ENCODE measurements at places on chromosomes 11 and 22.

DNA sequence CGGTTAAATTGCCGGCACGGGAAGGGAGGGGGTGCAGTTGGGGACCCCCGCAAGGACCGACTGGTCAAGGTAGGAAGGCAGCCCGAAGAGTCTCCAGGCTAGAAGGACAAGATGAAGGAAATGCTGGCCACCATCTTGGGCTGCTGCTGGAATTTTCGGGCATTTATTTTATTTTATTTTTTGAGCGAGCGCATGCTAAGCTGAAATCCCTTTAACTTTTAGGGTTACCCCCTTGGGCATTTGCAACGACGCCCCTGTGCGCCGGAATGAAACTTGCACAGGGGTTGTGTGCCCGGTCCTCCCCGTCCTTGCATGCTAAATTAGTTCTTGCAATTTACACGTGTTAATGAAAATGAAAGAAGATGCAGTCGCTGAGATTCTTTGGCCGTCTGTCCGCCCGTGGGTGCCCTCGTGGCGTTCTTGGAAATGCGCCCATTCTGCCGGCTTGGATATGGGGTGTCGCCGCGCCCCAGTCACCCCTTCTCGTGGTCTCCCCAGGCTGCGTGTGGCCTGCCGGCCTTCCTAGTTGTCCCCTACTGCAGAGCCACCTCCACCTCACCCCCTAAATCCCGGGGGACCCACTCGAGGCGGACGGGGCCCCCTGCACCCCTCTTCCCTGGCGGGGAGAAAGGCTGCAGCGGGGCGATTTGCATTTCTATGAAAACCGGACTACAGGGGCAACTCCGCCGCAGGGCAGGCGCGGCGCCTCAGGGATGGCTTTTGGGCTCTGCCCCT, 529 bp upstream of the CCND1 start:
- DNase-seq: no peak

DNA sequence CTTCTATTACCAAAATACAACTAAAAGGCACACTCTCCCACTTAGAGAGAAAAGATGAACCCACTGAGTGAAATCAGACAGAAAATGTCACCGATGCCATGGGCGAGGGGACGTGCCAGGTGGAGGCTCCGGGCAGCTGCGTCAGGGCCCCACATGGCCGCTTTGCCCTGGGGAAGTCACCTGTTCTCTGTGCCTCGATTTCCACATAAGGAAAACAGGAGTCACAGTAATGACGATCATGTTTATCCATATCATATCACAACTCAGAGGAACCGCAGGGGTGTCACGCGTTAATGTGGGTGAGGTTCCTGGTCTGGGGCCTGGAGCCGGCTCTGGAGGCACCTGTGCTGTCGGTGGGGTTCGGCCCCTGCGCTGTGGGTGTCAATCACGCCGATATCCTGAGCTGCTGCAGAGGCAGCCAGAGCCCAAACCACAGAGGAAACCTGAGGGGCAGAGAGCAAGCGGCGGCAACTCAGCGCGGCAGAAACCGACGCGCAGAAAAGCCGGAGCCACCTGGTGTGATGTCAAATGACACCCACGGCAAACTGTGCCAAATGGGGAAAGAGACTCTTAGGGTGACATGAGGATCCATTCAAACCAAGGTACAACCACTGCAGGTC, 243.7 kb downstream of the BRD1 start:
- no peak for DNase-seq

- no peak for DNase-seq
These were observed 94.2 kb downstream of the FCHSD2 start for GRCh38 chr11:73047773-73048371.

GRCh38 chr11:88326099-88326498, 11.4 kb downstream of the CTSC start:
- DNase-seq: no peak

- no peak for DNase-seq
These were observed 46.1 kb upstream of the JAM3 start for GRCh38 chr11:134022748-134023147.

DNA sequence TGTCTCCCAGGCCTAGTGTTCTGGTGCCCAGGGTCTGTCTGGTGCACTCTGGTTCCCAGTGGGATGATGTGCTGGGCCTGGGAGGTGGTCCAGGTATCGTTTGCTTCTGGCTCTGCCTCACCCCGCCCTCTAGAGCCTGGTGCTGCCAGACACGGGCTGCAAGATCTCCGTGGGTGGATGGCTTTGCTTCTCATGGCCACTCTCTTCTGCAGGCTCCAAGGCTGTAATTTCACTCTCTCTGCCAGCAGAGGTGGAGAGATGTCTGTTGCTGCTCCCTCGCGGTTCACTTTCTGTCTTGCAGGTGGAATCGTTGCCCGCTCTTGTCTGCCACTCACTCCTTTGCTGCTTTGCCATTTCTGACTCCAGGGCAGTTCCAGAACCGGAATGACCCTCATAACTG, 13.4 kb downstream of the NADSYN1 start:
- no peak for DNase-seq

DNA sequence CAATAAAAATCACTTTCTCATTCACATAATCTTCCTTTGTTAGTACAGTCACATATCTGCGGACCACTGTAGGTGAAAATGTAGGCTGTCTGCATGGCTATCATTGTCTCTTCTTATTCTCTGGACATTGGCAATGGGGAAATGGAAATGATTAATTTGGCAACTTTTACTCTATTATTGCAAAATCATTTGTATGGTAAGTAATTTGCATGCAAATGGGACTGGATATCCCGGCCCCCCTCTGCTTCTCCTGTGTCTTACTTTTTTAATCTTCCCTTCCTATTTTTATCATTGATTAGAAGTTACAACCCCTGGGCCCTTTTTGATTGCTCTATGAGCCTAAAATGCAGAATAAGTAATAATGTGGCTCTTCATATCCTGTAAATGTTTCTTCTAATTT, 6.0 kb downstream of the GRK3 start:
- no peak for DNase-seq

- DNase-seq: peak; percentile 50
These were observed 33.4 kb downstream of the AMBRA1 start for GRCh38 chr11:46560300-46560991.

DNA sequence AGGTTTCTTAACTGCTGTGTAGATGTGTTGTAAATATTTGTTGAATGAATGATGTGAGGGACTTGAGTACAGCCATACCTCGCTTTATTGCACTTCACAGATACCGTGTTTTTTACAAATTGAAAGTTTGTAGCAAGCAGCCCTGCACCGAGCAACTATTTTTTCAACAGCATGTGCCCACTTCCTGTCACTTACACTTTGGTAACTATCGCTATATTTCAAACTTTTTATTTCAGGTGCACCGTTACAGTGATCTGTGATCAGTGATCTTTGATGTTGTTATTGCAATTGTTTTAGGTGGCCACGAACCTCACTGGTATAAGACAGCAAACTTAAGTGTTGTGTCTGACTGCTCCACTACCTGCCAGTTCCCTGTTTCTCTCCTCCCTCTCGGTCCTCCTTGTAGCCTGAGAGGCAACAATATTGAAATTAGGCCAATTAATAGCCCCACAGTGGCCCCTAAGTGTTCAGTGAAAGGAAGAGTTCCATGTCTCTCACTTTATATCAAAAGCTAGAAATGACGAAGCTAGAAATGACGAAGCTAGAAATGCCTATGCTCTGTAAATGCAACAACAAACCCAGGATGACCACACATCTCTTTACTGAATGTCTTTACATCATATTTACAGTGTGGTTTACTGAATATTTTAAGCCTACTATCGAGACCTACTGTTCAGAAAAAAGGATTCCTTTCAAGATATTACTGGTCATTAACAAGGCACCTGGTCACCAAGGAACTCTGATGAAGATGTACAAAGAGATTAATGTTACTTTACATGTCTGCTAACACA, 1.0 kb downstream of the SFI1 start:
- peak; percentile 70 for DNase-seq

GRCh38 chr11:10407055-10407454, 48.0 kb upstream of the AMPD3 start:
- no peak for DNase-seq

DNA sequence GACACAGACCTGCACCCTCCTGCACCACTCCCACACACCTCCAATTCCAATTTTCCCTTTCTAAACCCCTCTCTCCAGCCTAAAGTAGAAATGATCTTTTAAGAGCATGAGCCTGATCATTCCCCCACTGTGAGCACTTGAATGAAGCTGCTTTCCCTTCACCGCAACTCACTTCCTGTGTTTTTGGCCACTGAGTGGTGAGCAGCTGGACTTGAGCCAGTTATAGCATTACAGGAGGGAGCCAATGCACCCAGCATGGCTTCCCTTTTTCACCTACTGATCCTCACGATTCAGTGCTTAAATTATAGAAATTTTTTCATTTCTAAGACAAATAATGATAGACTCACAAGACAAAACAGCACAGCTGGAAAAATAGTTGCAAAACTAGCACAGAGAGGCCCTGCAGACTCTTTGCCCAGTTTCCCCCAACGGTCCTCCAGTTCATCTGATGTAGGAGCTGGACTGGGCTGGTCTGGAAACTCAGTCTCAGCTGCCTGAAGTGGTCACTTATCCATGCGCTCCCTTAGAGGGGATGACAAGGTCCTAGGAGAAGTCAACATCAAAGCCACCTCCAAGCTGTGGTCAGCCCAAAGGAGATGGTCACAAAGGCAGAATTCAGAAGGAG, 9.7 kb upstream of the APOL4 start:
- no peak for DNase-seq

DNA sequence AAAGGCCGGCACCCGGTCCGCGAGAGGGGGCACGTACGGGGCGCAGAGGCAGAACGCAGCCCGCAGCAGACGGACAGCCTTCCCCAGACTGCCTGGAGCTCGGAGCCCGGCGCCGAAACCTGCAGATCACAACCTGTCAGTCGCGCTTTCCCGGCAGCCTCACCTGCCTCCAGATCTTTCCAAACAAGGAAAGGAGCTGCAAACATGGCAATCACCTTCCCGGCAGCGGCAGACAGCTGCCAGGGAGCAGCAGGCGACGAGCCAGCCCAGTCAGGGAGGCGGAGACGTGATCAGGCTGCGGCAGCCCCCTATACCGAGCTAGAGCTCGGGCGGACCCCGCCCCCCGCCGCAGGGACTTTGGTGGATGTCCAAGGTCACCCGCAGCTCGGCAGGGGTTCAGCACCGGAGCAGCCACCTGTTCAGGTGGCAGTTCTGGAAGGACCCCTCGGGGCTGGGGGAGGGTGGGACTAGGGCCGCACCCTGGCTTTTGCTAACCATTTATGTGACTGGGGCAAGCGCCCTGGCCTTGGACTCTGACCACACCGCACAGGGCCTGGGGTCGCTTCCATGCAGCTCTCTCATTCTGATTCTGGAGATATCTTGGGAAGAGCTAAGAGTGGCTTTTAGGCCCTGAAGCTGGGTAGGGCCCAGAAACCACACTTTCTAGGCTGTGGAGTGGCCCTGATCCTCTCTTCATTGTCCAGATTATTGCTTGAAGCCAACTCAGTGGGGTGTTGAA, 143.8 kb downstream of the NECTIN1 start:
- no peak for DNase-seq

DNA sequence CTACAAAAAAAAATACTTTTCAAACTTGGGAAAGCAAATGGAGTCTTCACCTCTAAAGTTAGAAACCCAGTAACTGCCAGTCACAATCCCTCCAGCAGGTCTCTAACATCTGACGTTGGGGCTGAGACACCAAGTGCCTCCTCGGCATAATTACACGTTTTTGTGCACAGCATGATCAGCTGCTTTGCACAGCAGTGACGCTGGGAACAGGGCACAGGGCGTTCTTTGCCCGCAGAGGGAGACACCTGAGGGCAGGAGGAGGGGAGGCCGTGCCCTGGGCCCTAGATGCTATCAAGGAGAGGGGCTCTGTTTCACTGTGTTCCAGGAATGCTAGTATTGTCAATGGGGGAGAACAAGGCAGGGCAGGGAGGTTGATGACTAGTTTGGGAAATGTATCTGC, 120.1 kb downstream of the PARVA start:
- DNase-seq: no peak

- DNase-seq: peak; percentile 88
These were observed 27.3 kb downstream of the MARK2 start for GRCh38 chr11:63866211-63866610.

DNA sequence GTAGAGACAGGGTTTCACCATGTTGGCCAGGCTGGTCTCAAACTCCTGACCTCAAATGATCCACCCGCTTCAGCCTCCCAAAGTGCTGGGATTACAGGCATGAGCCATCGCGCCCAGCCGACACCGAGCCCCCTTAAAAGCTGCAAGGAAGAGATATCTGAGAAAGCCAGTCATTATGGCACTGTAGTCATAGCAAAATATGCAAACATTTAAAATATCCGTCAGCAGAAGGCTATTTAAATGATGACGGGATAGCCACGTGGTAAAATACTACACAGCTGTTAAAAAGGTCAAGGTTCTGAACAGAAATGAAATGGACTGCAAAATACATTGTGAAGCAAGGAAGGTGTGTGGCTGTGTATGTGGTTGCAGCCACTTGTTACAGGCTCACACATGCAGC, 6.4 kb upstream of the CCDC88B start:
- no peak for DNase-seq

- DNase-seq: no peak
These were observed 1.2 kb upstream of the TBC1D10A start for GRCh38 chr22:30327864-30328345.

DNA sequence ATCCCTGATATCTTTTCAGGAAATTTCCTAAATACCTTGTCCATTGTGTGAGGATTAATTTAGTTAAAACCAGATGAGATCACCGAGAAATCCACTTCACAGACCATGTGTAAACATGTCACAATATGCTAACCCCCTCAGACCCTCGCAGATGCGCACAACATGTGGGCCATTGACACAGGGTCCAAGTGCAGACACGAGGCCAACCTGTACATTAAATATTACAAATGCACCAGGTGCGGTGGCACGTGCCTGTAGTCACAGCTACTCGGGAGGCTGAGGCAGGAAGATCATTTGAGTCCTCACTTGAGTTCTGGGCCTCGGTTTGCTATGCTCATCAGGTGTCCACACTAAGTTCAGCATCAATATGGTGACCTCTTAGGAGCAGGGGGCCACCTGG, 9.9 kb upstream of the TMPRSS4 start:
- no peak for DNase-seq

GRCh38 chr11:36465449-36466163, 44.5 kb downstream of the TRAF6 start:
- DNase-seq: no peak

DNA sequence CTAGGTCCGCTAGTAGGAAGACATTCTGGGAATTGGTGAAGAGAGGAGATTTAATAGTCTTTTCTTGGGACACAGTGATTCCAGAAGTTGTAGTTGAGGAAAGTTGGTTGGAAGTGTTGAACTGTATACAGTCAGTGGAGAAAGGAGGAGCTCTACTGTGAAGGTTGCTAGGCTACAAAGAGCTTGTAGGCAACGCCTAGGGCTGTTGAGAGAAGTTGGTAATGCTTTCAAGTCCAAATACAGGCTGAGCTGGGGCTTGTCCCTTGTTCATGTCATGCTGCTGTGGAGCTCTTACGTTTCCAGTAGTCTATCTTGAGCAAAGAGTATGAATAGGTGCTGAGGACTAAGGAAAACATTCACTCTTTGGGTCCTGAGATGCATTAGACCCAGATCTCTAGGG, 1.1 kb downstream of the TBCEL start:
- no peak for DNase-seq
